ENCODE measurements at places on chromosomes 16 and 17. TPM values are rescaled to one million over a fixed set of nuclear protein-coding genes. Genes with fewer than 3 reads are reported as not detected.

Gene USP43
- 7.4 TPM for total RNA-seq

Gene CEP20
- total RNA-seq: 13.5 TPM

Gene STH
- not detected for total RNA-seq

Gene OR2C1
- total RNA-seq: not detected

Gene MPG
- 21.5 TPM for total RNA-seq

Gene ELOB
- total RNA-seq: 221 TPM

Gene USP10
- 61.9 TPM for total RNA-seq

Gene GCGR
- 0.67 TPM for total RNA-seq

- DNase-seq: no peak
Measured at GRCh38 chr17:10166176-10166935, 32.0 kb downstream of the GAS7 start.

- peak; percentile 90 for DNase-seq
Measured at GRCh38 chr17:7136266-7136877, 21.8 kb upstream of the ASGR2 start.

DNA sequence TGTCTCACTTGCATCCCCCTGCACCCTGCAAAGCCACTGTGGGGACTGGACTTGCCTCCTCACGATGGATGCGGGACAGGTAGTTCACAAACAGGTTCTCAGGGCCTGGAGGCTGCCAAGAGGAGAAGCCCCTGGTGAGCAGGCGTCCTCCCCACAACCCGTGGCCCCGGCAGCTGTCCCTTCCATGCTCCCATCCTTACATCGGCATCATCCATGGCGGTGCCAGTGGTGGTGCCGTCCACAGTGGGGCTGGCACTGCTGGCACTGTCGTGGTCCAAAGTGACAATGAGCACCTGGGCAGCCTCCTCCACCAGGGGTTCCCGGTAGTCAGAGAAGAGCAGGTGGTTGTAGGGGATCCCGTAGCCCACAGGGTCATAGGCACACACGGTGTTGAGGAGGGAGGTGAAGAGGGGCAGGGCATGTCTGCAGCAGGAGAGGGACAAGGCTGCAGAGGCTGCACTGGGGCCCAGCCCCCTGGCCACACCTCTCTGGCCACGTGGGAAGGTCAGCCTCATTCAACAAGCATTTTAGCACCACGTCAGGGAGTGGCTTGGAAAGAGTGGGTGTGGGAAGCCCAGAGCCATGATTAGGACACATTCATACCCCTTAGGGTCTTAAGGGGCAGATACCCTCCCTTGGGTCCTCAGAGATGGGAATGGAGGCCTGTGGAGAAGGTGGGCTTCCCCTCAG, 12.6 kb downstream of the HID1 start:
- no peak for DNase-seq

DNA sequence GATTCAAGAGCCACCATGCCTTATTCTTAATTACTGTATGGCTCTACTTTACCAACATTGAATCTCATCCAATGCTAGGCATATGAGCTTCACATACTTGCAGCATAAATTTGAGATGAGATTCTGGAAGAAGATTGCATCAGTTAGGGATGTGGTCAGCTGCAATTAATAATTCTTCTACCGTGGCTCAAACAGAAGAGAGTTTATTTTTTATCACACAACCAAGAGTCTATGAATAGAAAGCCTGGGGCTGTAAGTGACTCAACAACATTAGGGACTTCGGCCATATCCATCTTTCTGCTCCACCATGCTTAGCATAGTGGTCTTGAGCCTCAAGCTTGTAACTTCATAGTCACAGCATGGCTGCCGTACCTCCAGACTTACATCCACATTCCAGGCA, 179.4 kb upstream of the IRX6 start:
- DNase-seq: no peak

DNA sequence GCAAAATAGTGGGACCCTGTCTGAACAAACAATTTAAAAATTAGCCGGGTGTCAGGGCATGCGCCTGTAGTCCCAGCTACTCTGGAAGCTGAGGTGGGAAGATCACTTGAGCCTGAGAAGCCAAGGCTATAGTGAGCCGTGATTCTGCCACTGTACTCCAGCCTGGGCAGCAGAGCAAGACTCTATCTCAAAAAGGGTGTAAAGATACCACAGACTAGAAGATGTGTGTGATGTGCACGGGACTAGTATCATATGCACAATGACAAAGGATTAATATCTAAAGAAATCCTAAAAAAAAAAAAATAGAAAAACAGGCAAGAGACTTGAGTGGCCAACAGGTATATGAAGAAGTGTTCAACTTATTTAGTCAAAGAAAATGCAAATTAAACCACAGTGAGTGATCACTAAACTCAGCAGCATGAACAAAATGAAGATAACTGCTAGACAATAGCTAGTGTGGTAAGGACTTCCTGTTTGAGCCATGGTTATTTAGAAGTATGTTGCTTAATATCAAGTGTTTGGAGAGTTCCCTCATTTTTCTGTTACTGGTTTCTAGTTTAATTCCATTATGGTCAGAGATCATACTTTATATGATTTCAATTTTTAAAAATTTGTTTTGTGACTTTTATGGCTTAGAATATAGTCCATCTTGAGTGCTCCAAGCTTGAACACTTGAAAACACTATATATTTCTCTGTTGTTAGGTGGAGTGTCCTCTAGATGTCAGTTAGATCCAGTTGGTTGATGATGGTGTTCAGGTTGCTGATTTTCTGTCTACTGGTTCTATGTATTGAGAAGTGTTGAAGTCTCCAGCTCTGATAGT, 14.7 kb upstream of the SLX4 start:
- peak; percentile 28 for DNase-seq

DNA sequence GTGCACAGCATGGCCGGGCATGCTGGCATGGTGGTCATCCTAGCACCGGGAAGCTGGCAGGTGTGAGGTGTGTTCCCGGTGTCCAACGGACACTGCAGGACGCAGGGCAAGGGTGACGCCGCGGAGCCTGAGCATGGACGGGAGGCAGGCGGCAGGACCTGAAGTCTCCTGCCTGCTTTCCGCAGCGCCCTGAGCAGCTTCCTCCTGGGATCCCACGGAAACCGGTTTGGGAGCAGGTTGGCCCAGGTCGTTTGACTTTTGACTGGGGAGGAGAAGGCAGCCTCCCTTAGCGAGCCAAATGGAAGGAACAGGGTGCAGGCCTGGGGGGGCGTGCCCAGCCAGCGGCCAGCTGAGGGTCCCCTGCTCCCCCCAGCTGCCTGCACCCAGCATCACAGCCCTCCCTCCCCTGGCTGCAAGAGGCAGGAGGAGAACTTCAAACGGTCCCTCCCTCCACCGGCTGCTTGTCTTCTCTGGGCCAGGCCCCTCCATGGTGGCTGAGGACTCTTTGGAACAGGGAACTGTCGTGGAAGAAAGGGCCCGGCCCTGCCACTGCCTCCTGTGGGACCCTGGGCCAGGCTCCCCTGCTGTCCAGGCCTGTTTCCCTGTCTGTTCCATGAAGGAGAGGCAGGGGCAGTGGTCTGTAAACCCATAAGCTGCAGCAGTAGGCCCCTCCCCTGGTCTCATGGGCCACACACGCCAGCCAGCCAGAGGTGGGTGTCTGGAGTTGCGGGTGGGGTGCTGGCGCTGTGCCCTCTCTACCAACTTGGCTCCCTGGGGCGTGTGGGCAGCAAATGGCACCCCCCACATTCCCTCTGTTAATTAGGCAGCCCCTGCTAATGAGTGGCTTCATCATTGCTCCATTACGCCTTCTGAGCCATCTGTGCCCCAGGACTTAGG, 7.8 kb upstream of the ADGRG1 start:
- DNase-seq: no peak

DNA sequence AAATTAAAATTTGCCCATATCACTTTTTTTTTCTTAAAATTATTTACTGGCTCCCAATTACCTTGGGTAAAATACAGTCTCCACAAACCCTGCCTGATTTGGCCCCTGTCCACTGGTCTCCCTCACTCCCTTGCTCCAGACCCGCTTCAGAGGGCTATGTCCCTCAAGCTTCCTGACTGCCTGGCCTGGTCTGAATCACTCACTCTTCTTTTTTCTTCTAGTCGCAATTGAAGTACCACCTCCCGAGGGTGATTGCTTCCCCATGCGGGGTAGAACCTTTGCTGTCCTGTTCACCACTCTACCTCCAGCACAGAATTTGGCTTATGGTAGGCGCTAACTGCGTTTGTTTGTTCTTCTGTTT, 598 bp upstream of the PGAP3 start:
- DNase-seq: no peak

- DNase-seq: no peak
Measured at GRCh38 chr17:63974594-63975192, 2.0 kb upstream of the SCN4A start.

GRCh38 chr17:5434984-5435383, 4.0 kb downstream of the C1QBP start:
- no peak for DNase-seq

DNA sequence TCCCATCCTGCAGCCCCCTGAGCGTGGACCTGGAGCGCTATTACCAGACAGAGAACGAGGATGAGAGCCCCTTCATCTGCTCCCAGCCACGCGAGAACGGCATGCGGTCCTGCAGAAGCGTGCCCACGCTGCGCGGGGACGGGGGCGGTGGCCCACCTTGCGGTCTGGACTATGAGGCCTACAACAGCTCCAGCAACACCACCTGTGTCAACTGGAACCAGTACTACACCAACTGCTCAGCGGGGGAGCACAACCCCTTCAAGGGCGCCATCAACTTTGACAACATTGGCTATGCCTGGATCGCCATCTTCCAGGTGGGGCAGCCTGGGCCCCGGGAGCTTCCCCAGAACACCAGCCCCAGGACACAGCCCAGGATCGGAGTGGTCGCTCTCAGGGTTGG, 12.0 kb downstream of the CACNA1G start:
- no peak for DNase-seq

DNA sequence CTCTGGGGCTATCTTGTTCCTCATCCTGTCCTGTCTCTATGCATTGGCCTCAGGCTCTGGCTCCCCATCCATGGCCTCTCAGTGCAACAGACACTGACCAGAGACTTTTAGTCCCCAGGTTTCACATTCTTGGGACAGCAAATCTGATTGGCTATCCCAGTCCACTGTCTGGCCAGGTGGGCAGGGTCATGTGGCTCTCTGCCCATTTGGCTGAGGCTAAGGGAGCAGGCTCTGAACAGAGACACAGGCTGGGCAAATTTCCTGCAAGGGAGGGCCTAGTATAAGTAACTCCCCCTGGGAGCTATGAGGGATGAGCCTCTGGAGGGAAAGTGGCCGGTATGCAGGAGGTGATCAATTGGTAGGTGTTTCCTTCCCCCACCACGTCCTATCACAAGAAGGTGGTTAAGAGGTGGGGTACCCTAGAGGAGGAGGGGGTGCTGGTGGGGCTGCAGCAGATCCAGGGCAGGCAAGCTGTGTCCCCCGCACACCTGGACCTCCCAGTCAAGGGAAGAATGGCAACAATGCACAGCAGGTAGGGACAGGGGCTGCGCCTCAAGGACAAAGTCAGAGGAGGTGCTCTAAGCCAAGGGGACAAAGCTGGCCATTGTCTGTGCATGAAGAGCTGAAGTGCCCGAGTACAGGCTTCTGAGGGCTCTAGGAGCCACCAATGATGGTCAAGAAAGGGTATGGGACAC, 13.2 kb downstream of the XYLT2 start:
- no peak for DNase-seq

- DNase-seq: no peak
Measured at GRCh38 chr17:16908273-16908672, 63.6 kb downstream of the TNFRSF13B start.

- peak; percentile 45 for DNase-seq
Measured at GRCh38 chr17:46772475-46773220, 45.8 kb downstream of the WNT3 start.

DNA sequence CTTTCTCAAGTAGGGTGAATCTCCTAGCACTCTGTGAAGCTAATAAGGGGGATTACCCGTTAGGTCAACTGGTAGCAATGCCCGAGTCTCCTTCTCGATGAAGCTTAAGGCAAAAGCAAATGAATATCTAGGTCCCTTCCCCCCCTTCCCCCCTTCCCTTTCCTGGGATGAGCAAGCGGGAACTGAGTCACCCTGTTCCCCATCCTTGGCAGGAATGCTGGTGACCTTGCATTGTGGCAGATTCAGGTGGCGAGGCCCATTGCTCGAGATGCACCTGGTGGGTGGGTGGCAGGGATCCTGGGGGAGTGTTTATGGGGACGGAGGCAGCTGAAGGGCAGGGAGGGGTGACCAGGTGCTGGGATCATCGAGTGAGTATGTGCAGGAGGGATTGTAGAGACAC, 7.1 kb downstream of the NXPH3 start:
- no peak for DNase-seq

DNA sequence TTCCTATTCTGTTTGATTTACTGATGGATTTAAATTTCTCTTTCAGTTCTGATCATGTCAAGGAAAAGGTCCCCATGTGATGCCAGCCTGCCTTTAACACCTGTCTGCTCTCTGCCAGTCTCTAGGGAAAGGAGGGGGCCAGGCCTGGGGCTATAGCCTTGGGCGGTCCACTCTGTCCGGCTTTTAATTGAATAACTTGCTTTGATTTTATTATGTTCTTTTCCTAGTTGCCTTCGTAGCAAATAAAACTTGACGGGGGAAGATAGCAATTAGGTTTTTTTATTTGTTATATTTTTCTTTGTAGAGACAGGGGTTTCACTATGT, 47.6 kb downstream of the ABAT start:
- DNase-seq: no peak

- peak; percentile 46 for DNase-seq
Measured at GRCh38 chr16:66524601-66525164, 25.2 kb downstream of the TK2 start.

- DNase-seq: peak; percentile 57
Measured at GRCh38 chr17:48215583-48216139, 108.1 kb downstream of the SNX11 start.

- no peak for DNase-seq
Measured at GRCh38 chr16:87789437-87790291, 23.9 kb upstream of the KLHDC4 start.

DNA sequence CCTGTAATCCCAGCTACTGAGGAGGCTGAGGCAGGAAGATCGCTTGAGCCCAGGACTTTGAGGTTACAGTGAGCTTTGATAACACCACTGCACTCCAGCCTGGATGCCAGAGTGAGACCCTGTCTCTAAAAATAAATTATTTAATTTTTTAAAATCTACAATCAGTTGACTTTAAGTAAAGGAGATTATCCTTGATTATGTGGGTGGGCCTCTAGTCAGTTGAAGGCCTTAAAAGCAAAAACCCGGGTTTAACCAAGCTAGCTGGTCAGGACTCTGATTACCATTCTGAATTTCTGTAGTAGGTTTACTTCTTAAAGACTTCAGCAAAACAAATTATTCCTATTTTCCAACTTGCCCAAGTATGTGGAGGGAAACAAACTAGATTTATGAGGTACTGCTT, 4.4 kb downstream of the RNF157 start:
- DNase-seq: no peak

GRCh38 chr17:75684249-75684648, 17.1 kb downstream of the SAP30BP start:
- no peak for DNase-seq

DNA sequence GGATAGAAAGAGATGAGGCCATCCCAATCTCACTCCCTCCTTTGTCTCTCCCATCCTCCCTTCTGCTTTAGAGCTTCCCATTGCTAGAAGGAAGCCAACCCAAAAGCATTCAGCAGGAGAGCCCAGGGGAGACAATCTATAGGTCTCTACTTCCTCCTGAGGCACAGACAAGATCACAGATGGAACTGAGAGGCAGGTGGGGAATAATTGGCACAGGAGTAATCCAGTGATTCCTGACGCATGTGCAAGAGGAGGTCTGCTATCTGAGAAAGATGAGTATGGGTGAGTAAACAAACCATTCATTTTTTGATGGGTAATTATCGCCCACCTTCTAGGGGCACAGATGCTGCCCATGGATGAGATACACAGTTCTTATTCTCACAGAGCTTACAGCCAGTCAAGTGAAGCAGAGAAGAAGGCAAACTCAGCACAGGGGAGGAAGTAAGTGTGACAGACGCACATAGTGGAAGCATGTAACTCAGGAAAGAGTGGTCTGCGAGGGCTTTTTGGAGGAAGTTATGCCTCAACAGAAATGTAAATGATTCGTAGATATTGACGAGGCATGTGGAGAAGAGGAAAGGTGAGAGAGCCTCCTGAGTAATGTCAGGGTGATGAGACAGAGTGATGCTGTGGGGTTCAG, 88.9 kb upstream of the HLF start:
- no peak for DNase-seq

All from Peyer's patch (tissue), 4 donors.